ENCODE measurements at places on chromosomes 13 and 19.

DNA sequence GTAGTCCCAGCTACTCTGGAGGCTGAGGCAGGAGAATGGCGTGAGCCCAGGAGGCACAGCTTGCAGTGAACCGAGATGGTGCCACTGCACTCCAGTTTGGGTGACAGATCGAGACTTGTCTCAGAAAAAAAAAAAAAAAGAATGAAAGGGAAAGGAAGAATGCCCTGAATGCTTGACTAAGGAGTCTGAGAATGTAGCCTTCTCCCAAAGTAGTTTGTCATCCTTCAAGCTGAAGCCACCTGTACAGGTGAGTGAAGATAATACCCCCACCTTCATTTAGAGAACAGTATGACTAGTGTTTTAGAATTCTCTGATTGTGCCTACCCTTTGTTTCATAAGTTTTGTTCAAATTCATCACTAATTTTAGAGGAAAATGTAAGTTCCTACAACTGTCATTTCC, 5.9 kb downstream of the RCBTB1 start:
- DNase-seq, result no peak

DNA sequence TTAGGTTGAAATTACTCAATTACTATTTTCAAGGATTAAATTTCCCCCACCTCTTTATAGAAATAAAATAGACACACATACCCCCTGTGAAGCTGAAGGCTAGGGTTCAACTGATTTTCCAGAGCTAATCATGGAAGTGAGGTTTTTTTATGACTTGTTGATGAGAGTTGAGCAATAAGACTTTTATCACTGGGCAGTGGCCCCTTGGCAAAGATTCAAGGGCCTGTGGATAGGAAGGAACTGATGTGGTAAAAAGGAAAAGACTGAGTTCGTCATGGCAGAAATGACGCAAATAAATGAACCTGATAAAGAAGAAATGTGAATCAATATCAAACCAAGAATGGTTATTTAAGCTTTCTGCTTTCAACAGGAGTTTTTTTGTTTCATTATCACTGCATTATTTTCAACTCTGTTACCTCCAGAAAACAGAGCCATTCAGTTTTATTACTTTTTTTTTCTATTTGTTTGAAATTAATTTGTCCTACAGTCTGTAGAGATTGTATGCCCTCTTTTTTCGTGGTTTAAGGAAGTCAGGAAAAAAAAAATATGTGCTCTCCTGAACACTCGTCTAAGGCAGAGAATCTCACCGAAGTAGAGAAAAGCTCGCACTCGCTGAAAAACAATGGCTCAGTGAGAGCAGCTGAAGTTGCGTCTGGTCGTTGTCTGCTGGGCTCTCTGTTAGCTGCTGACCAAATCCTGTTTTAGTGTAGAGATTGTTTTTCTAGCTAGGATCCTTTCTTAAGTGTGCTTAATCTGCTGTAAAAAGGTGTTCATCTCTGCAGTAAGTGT, 38.9 kb downstream of the STOML3 start:
- DNase-seq, result no peak

DNA sequence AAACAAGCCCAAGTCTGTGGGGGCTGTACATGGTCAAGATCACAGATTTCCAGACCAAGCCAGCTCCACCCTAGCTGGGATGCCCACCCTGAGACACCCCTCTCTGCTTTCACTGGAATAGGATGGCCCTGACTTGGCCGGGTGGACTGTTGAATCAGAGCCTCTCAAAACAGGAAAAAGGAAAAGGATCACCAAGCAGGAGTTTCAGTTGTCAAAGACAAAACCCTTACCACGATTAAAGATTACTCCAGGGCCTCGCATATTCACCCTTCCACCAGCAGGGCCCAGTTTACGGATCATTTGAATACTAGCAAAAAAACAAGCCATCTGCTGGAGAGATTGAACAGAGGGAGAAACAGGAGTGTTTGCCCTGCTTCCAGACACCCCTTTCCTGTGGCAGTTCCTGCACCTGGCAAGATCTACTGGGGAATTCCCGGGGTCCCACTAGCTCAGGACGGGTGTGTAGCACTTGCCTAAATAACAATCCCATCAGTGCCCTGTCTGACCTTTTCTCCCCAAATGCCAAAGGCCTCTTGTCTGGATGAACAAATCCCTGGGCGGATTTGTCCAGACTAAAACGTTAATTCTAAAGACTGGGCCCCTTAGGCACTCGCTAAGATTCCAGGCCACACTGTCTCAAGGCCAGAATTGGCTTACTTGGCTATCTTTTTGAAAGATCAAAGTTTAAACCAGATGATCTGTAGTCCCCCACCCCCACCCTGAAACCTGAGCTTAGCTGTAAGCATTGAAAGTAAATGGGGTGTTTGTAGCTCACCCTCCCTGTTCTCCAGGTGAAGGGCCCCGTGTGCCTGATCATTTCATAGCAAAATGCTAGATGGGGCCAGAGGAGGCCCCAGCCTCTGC, 38.4 kb downstream of the ACTN4 start:
- DNase-seq, result peak; percentile 67

DNA sequence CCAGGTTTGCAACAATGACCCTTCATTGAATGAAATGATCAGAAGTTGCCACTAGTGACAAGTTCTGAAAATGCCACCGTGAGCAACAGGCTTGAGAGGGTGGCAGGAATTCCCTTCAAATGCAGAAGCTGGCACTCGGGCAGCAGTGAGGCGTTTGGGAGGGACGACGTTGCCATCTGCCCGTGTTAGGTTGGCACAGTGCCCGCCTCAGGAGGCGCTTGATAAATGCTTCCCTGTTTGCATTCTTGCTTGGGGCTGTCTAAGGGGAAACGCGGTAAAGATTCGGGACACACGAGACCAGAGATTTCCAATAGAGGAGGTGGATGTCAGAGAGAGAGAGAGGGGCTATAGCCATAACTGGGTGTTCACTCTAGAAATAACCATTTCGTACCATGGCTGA, 101.9 kb downstream of the TEX29 start:
- no peak for DNase-seq

DNA sequence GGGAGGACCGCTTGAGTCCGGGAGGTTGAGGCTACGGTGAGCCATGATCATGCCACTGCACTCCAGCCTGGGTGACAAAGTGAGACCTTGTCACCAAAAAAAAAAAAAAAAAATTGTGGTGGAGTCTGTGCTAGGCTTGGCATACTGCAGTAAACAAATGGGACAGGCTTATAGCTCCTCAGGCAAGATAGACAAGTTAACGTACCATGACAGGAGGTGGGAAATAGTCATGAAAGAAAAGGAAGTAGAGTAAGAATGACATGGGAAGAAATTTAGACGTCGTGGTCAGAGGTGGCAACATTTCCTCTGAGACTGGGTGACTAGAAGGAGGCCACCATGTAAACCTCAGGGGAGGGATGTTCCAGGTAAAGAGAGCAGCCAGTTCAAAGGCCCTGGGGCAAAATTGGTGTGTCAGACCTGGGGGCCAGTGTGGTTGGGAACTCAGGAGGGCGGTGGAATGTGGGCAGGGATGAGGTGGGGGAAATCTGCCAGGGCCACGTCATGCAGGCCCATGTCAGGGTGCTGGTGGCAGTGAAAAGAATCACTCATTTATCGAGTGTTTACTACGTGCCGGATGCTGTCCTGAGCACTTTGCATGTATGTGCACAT, 5.6 kb downstream of the SNRPA start:
- DNase-seq, result no peak

- DNase-seq, result no peak
These were observed 1.7 kb upstream of the PLPP2 start for GRCh38 chr19:292951-293350.

DNA sequence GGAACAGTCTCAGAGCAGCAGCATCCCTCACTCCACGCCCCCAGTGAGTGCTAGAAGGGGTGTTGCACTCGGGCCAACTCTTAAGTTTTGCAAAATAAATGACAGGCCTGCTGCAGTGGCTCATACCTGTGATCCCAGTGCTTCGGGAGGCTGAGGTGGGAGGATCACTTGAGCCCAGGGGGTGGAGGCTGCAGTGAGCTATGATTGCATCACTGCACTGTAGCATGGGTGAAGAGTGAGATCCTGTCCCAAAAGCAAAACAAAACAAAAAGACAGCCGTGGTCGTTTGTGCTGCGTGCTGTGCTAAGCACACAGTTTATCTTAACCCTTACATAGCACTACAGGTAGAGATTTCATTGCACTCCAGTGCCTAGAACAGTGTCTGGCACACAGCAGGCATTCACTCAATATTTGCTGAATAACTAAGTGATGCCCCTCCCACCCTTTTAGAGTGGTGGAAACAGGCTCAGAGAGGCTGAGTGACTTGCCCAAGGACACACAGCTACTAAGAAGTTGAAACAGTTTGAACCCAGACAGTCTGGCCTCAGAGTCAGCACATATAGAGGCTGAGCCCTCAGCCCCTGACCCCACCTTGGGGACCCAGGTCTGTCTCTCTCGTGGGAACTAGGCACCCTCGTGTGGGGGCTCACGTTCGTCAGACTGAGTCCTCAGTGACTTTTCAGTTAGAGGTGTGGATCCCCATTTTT, 18.3 kb downstream of the KCNC3 start:
- no peak for DNase-seq

- peak; percentile 16 for DNase-seq
These were observed 6.3 kb downstream of the PMIS2 start for GRCh38 chr19:35592226-35592625.

GRCh38 chr19:48560095-48560530, 8.1 kb downstream of the SULT2B1 start:
- DNase-seq, result no peak

GRCh38 chr13:36006894-36007675, 124.1 kb downstream of the DCLK1 start:
- DNase-seq, result no peak

- no peak for DNase-seq
These were observed 311.2 kb downstream of the FOXO1 start for GRCh38 chr13:40355126-40355724.

DNA sequence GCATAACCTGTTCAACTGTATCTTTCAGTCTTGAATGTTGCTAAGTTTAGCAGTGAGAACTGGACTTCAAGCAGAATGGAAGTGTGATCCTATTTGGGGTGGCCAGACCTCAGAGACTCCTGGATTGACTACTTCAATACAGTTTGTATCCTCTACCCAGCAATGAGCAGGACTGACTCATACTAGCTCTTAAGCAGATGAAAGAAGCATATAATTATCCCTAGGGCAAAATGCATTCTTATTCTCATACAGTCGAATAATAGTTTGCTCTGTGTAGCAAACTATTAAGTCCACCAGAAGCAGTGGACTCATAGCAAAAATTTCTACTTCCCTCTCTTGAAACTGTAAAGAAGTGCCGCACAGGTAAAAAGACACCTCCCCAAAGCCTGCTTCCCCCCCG, 46.4 kb upstream of the FAM216B start:
- no peak for DNase-seq

- DNase-seq, result no peak
These were observed 17.7 kb upstream of the KLF5 start for GRCh38 chr13:73040968-73041596.

DNA sequence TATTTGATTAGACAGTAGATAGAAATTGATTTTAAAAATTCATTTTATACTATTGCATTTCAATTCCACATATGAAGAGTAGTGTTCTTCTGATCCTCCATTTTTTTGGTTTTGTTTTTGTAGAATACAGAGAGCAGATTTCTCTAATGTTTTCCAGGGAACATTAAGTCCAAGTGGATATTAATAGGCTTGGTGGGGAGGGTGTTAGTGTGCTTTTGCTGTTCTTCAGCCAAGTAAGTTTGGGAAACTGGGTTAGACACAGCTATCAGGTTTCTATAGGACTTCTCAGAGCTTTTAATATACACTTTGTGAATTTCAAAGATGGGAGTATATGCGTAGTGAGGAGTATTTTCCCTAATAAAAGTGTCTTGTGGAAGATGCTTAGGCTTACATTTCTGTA, 21.8 kb downstream of the NAA16 start:
- DNase-seq, result no peak

GRCh38 chr13:100182900-100183490, 94.1 kb downstream of the PCCA start:
- DNase-seq, result no peak

DNA sequence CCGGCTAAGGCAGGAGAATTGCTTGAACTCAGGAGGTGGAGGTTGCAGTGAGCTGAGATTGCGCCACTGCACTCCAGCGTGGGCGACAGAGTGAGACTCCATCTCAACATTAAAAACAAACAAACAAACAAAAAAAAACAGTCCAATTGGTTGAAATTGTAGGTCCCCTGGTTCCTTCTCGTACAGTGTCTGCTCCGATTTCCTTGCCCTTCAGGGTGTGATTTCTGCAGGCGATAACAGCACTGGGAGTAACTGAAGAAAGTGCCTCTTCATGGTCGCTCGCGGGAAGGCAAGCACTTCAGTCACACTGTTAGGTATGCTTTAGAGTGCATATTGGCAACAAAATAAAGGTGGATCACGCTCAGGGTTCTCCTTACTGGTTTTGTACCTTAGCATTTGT, 39.7 kb downstream of the TPT1 start:
- no peak for DNase-seq
